ENCODE measurements at places on chromosomes 1 and 21.

- ATAC-seq = peak; percentile 67
Measured at GRCh38 chr1:31768939-31769704, 5.0 kb upstream of the ADGRB2 start.

GRCh38 chr1:28893403-28894102 lies 20.8 kb upstream of the EPB41 start:
- ATAC-seq = no peak

DNA sequence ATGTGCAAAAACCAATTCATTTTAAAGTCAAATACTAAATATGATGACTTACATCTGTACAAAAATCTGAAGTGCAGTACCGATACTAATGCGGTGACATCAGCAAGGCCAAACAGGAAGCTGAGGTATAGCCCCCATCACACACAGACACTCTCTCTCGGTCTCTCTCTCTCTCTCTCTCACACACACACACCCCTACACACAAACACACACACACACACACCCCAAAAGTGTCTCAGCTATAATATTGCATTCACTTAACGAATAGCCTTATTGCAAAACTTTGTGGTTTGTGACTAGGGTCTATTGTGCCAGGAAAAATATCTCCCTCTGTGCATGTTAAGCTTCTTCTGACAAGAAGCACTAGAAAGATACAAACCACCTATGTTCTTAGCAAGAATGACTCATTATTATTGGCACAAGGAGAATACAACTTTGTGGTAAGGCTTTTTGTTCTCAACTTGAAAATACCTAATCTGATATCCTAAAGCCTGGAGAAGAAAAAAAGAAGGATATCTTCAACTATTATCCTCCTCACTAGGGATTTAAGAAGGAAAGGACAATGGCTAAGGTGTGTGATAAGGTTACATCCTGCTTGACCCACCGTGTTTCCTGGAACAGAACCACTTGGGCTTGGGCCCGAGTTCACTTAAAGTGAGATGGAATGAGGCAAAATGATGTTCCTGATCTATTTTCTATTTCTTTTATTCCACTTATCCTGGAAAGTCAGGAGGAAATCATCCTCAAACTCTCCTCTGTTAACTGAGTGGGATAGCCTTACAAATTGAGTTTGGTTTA lies 107.1 kb downstream of the NIBAN1 start:
- peak; percentile 92 for ATAC-seq

GRCh38 chr1:30761381-30762151 lies 4.0 kb upstream of the LAPTM5 start:
- no peak for ATAC-seq

- ATAC-seq = no peak
Measured at GRCh38 chr1:234473118-234473517, 5.9 kb downstream of the TARBP1 start.

GRCh38 chr1:61481315-61481715 lies 243.6 kb downstream of the TM2D1 start:
- ATAC-seq = no peak
